Renal pelvis (tissue), 12 donors: ENCODE measurements at places on chromosomes 2 and 18. TPM values are rescaled to one million over a fixed set of nuclear protein-coding genes. Genes with fewer than 3 reads are reported as not detected.

The SLC30A3 gene
- 7.6 TPM for polyA plus RNA-seq

The DIPK1C gene
- polyA plus RNA-seq = 0.10 TPM

GRCh38 chr18:54805571-54806334, 22.5 kb upstream of the RAB27B start:
- DNase-seq = no peak

GRCh38 chr2:12778811-12779579, 62.3 kb downstream of the TRIB2 start:
- DNase-seq = no peak

GRCh38 chr2:170361090-170361936, 183.4 kb downstream of the MYO3B start:
- peak; percentile 57 for DNase-seq

DNA sequence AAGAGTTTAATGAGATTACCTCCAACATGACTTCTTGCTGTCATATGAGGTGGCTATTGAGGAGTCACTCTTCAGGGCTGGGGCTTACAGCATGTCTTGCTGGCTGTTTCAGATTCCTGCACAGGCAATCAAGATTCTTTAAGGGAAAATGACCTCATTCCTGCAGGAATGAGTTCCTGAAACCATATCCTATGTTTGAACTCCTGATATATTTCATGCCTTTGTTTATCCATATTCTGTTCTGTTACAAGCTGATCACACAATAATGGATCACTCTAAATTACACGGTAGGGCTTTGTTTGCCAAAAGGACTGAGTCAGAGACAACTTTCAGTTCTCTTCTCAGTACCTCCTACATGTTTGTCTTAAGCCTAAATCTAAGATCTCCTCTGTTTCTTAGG, 879.8 kb upstream of the PIK3C3 start:
- no peak for DNase-seq

DNA sequence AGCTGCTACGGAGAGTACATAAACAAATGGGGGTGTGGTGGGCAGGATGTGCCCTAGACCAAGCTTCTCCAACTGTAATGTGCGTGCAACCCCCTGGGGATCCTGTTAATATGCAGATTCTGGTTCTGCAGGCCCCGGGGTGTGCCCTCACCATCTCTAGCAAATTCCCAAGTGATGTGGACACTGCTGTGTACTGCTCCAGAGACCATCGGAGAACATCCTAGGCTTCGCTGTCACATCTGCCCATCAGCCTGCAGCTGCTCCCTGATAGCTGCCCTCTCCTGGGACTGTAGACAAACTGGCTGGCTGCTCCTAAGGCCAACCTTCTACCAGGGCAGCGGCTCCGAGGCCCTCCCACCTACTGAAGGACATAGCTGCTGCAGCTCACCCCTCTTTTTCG, 3.2 kb downstream of the HS1BP3 start:
- no peak for DNase-seq

DNA sequence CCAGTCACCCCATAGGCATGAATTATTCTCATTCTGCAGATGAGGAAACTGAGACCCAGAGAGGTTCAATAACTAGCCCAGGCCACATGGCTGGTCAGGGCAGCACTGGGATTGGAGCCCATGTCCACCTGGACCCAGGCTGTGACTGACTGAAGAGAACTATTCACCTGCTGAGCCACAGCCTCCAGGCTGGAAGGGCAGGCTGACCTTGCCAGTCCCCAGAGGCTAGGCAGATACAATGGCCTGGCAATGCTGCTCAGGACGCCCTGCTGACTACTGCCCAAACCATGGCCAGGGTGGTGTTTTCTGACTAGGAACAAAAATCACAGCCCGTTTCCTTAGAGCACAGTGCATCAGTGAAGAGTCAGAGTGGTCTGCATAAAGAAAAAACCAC, 36.8 kb downstream of the HS6ST1 start:
- no peak for DNase-seq
